Fibroblast of lung (primary cell): ENCODE measurements at places on chromosomes 16 and 17. TPM values are rescaled to one million over a fixed set of nuclear protein-coding genes. Genes with fewer than 3 reads are reported as not detected.

TMEM238L gene
- total RNA-seq: not detected in 2 replicates

IL21R gene
- 1.8 and 7.4 TPM in 2 replicates for total RNA-seq

ANKFY1 gene
- 33.9 and 34.0 TPM in 2 replicates for total RNA-seq

KRTAP16-1 gene
- total RNA-seq: not detected in 2 replicates

MYH10 gene
- total RNA-seq: 100 and 104 TPM in 2 replicates

QPRT gene
- total RNA-seq: 53.7 and 94.0 TPM in 2 replicates

OR3A3 gene
- not detected in 2 replicates for total RNA-seq

AATK gene
- 0.26 and 0.50 TPM in 2 replicates for total RNA-seq

TCAP gene
- 0.17 and 0.26 TPM in 2 replicates for total RNA-seq

JPH3 gene
- total RNA-seq: not detected in 2 replicates

DHX8 gene
- 37.0 and 42.3 TPM in 2 replicates for total RNA-seq

CD68 gene
- 16.2 and 29.4 TPM in 2 replicates for total RNA-seq

KRT10 gene
- total RNA-seq: 4.1 TPM in 2 replicates

SOX15 gene
- under 0.01 and 0.50 TPM in 2 replicates for total RNA-seq

CDK3 gene
- total RNA-seq: 1.3 TPM in 2 replicates

ADPRM gene
- total RNA-seq: 17.0 and 25.4 TPM in 2 replicates

HASPIN gene
- 0.51 and 2.0 TPM in 2 replicates for total RNA-seq

EVPL gene
- not detected in 2 replicates for total RNA-seq

HSD17B1 gene
- total RNA-seq: 2.1 and 2.6 TPM in 2 replicates

TEX19 gene
- 0.17 TPM in 1 of 2 replicates, not detected in the other for total RNA-seq

TMIGD1 gene
- not detected in 2 replicates for total RNA-seq

GPR179 gene
- total RNA-seq: under 0.01 TPM in 2 replicates

IRX3 gene
- total RNA-seq: 0.33 and 0.77 TPM in 2 replicates

C17orf50 gene
- not detected in 2 replicates for total RNA-seq

TPSD1 gene
- total RNA-seq: not detected in 2 replicates

PRAC1 gene
- not detected in 2 replicates for total RNA-seq

EVPLL gene
- total RNA-seq: not detected in 2 replicates
